ENCODE measurements at places on chromosomes 6 and 20. TPM values are rescaled to one million over a fixed set of nuclear protein-coding genes. Genes with fewer than 3 reads are reported as not detected.

- H3K27ac ChIP-seq, result no peak overlapping the region
- no peaks in the 10 kb centered on the region for H3K27me3 ChIP-seq
- no peaks in the 10 kb centered on the region for H3K4me1 ChIP-seq
- no peaks in the 10 kb centered on the region for H3K36me3 ChIP-seq
Measured at GRCh38 chr20:37833221-37833896, 69.6 kb upstream of the VSTM2L start.

SCRT2 gene
- total RNA-seq, result not detected

DNA sequence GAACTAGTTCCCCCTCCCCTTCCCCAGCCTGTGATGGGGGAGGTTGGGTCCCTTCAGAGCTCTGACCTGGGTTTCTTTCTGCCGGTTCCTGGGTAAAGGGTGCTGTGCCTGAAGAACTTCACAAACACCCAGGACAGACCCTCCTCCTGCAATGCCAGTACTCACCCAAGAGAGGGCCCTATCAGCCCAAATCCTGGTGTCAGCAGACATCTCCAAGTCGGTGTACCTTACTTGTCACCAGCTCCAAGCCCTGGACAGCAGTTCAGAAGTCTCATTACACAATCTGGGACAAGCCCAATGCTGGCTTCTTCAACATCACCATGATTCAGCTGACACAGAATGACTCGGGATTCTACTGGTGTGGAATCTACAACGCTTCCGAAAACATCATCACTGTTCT lies 467 bp downstream of the TREML4 start:
- H3K27me3 ChIP-seq, result peaks cover 13% of the 10 kb centered on the region
- no peaks in the 10 kb centered on the region for H3K4me1 ChIP-seq
- no peak for DNase-seq
- no peak overlapping the region for H3K4me3 ChIP-seq
- no peak overlapping the region for H3K27ac ChIP-seq
- no peaks in the 10 kb centered on the region for H3K36me3 ChIP-seq

DNA sequence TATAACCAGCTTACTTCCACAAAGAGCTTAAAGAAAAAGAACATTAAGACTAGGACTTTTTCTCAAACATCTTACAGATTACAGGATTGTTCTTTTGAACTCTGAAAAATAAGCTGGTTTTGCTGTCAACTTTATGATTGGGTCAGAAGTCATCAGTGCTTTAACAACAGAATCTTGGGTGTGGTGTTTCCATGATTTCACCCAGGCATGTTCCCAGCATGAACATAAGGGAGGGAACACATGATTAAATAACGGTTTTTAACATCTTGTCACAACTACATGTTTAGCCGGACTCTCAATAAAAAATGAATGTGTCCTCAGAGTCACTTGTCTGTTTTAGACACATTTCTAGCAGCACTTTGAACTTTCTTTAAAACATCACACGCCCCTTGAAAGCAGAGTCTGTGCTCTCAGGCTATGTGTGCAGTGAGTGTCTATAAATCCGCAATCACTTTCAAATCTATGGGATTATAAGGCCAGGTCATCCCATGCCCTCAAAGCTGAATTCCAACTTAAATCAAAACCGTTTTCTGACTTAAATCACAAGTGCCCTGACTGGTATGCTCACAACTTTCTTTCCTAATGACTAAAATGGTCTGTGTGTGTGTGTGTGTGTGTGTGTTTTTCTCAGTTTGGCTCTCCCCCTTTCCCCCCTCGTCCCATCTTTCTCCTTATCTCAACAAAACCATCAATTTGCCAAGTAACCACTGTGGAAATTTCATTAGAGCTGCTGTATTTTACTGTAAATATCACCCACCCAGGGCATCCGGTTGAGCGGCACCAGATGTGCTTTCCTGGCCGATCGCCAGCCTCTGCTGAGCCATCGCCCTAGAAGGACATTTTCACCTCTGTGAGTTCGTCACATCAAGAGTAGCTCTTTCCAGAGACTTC lies 216.8 kb upstream of the DTNBP1 start:
- H3K27ac ChIP-seq, result no peak overlapping the region
- DNase-seq, result no peak
- no peaks in the 10 kb centered on the region for H3K36me3 ChIP-seq
- peaks cover 2% of the 10 kb centered on the region for H3K27me3 ChIP-seq
- H3K4me3 ChIP-seq, result no peak overlapping the region
- no peaks in the 10 kb centered on the region for H3K4me1 ChIP-seq
